Ureter (tissue), 1 donor: ENCODE measurements at places on chromosomes 4 and X. TPM values are rescaled to one million over a fixed set of nuclear protein-coding genes. Genes with fewer than 3 reads are reported as not detected.

GRCh38 chrX:119698845-119699244 lies 5.9 kb upstream of the SEPTIN6 start:
- DNase-seq: no peak

DNA sequence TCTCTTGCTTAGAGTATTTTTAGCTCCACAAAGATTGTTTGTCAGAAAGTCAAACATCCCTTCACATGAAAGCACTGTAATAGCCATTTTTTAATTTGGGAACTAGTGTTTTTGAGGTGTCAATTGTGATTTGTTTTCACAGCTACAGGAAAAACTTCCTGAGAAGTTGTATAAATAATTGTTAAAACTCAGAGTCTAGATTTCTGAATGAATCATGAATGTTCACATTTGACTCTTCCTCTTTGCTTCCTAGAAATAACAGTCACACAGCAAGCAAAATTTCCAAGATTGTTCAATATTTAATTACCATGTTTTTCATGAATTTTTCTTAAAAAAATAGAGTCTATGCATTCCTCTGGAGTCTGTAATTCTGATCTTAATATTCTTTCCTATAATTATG lies 156.9 kb upstream of the SLC7A11 start:
- no peak for DNase-seq

GRCh38 chr4:166277853-166278252 lies 404.8 kb downstream of the TLL1 start:
- DNase-seq: no peak

The OPHN1 gene
- total RNA-seq: 11.4 TPM

DNA sequence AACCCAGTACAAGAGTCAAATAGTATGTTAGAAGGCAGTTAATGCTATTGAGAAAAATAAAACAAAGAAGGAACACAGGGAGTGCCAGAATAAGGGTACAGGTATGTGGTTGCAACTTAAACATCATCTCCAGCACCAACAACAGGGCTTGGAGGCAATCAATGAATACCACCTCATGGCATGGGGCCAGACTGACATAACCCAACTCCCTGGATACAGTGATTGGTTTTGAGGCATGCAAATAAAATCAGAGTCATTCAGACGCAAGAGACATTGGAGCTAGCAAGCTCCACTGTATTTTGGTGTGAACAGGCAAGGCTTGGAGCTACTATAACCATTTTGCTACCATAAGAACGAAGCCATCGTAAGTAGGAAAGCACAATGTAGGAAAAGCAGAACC lies 56.7 kb downstream of the PPP3CA start:
- no peak for DNase-seq

DNA sequence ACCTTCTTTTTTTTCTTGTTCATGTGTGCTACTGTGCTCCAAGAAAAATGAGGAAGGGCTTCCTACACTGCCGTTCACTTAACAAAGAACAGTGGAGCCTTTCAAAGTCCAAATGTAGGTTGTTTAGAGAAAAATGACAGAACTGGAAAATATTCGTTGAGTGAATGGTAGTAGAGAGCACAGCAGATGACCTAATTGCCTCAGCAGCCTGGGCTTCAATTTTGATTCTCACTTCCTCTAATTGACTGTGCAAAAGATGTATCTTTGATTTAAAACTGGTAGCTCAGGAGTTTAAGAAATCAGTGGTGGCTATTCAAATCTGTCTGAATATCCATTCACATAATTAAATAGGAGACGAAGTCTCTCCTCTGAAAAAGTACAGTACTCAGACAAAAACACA lies 5.2 kb downstream of the NLGN4X start:
- DNase-seq: no peak

The MAGEA1 gene
- total RNA-seq: not detected

The RNF128 gene
- 67.6 TPM for total RNA-seq

GRCh38 chr4:2787230-2788100 lies 5.4 kb upstream of the SH3BP2 start:
- DNase-seq: no peak
